ENCODE measurements at places on chromosomes 12 and 14.
A peak's percentile ranks its signal among the peaks of the same experiment; 100 is the strongest.

GRCh38 chr12:28586481-28586880 is 396.2 kb downstream of the CCDC91 start:
- no peak for DNase-seq

- no peak for DNase-seq
Observed at GRCh38 chr12:30088259-30088995, 304.7 kb upstream of the TMTC1 start.

DNA sequence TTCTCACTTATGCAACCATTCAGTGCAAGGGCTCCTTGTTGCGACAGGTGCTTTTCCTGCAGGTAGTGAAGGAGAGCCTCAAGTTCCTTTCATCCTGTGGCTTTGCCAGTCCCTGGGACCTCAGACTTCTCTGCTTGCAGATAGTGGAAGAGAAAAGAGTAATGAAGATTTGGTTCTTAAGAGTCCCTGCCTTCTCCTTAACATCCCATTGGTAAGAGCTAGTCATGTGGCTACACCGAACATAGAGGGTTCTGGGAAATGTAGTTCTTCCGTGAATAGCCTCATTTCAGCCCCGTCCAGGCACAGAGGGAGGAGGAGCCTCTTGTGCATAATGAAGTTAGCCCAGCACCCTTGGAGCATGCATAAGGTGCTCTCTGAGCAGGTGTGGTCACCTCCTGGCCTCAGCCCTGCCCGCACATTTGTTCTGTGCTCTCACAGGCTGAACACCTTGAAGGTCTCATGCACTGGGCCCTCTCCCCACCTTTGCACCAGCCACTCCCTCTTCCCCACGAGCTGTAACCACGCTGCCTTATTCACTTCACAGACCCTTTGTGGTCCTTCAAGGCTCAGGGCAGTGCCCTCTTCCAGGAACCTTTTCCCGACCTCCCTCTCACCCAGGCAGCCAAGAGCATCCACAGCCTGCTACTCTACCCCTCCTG is 134.0 kb downstream of the BCL11B start:
- DNase-seq: peak; percentile 52

DNA sequence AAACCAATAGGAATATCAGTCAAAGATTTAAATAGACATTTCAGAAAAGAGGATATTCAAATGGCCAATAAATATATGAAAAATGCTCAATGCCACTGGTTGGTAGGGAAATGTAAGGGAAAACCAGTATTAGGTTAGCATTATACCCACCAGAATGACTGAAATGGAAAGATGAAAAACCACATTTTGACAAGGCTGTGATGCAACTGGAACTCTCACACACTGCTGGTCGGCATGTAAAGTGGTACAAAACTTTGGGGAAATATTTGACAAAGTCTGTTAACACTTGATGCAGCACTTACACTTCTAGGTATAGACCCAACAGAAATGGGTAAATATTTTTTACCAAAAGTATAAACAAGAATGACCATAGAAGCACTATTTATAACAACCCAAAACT is 163.2 kb upstream of the C14orf180 start:
- DNase-seq: no peak

DNA sequence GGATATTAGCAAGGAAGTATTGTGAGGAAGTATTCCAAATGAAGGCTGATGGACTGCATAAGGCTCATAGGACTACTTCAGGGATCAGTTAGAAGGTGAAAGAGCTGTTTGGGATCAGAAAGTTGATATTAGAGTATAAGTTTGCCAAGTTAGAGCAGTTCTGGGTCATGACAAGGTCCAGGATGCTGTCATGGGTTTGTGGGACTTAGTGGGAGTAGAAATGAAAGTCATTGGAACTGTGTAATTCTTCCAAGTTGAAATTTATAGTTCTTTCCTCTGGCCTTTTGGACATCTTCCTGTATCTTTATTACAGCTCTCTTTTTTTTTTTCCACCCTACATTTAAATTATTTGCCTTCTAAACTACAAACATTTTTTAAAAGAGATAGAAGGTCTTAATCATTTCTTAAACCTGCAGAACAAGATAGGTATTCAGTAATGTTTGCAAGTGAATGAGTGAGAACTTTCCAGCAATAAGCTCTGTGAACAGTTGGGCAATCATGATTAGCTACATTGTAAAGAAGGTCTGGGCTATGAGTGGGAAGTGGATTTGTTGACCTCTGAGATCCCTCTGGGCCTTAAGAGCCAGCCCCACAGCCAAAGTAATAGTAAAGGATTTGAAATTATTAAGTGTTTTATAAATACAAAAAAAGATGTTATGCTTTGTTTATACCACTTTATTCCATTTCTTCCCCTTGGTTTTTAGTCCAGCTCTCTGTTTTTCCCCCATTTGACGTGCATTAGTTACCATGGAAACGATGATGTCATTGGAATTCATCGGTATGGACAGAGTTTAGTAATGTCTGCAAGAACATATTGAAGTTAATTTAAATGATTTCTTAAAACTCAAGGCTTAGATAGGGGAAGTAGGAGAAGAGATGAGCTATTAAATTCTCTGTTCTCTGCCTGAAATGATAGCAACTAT is 247.9 kb upstream of the ARHGAP5 start:
- no peak for DNase-seq

- no peak for DNase-seq
Observed at GRCh38 chr14:32412103-32412502, 83.0 kb downstream of the AKAP6 start.

DNA sequence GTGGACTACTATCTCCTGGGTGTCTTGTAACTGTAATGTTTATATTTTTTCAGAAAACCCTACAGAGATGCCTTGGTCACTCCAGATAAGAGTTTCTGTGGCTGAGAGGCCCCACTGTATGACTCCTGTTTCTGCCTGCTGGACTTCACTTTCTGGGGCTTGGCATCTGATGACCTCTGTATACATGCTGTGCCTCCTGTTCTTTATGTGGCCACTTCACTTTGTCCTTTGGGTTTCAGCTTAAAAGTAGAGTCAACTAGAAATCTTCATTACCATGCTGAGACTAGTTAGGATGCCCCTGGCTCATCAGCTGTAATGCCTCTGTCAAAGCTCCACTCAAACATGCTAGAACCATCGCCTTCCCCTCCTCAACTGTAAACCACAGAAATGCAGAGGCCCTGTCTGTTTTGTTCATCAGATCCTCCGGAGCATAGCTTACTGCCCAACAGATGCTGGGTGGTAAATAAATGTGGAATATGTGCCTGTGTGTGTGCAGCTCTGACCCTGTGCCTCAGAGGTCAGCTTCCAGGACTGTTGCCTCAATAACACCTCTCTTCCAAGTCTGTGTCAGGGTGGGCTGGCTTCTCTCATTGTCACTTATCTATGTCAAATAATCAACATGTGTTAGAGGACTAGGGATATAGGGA is 25.5 kb downstream of the ZNF664 start:
- DNase-seq: no peak

DNA sequence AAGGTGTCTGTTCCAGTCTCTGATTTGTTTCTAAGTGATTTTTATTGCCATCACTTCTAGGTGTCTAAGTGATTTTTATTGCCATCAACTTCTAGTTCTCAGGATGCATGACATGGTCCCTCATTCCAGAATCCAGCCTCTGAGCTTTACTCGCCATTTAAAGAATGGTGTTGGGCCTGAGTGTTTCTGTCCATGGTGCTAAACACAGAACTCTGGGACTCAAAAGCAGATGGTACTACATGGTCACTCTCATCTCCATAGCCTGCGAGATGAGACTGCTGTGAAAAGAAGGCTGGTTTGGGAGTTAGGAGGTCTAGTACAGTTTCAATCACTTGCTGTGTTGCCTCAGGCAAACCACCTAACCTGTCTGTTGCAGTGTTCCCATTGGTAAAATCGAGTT is 276.6 kb downstream of the NRXN3 start:
- DNase-seq: no peak

- no peak for DNase-seq
Observed at GRCh38 chr14:55077170-55078151, 26.0 kb downstream of the MAPK1IP1L start.

- DNase-seq: no peak
Observed at GRCh38 chr14:93566065-93566693, 135.4 kb downstream of the UNC79 start.

DNA sequence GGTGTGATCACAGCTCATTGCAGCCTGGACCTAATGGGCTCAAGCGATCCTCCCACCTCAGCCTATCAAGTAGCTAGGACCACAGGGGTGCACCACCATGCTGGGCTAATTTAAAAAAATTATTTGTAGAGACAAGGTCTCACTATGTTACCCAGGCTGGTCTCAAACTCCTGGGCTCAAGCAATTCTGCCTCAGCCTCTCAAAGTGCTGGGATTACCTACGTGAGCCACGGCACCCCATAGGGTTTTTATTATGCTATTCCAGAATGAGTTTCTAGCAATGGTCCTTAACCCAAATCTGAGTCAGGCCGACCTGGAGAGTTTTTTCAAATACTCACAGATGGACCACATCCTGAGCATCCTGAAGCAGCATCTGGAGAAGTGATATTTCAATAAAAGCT is 159.8 kb downstream of the CPNE8 start:
- DNase-seq: no peak

DNA sequence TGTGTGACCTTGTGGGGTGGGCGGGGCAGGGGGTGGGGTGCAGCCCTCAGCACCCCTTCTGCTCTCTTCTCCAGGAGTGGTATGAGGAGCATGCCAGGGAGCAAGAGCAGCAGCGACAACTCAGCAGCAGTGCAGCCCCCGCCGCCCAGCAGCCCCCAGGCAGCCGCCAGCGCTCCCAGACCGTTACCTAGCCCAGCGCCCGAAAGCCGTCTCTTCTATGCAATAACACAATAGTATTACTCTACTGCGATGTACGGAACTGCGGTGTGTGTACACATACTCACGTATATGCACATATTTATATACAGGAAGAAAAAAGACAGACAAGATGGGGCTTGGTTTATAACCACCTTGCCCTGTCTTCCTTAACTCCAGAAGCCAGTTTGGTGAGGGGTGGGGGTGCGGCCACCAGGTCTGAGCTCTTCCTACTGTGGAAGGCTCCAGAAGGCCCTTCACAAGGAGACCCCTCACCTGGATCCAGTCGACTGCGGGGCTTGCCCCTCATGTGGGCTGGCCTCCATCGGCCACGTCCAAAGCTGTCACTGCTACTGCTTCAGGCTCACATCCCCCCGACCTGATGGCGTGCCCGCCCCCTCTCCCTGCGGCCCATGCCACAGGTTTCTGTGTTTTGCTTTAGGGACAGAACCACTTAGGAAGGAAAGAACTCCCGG is 38.9 kb downstream of the SLC8B1 start:
- no peak for DNase-seq

Data from activated CD8-positive, alpha-beta memory T cell treated with anti-CD3 and anti-CD28 coated beads for 24 hours (primary cell).